Myocyte (in vitro differentiated cells): ENCODE measurements at places on chromosomes 11 and 22.
A peak's percentile ranks its signal among the peaks of the same experiment; 100 is the strongest.

GRCh38 chr11:84128840-84129239, 842.7 kb upstream of the CCDC90B start:
- DNase-seq = no peak

DNA sequence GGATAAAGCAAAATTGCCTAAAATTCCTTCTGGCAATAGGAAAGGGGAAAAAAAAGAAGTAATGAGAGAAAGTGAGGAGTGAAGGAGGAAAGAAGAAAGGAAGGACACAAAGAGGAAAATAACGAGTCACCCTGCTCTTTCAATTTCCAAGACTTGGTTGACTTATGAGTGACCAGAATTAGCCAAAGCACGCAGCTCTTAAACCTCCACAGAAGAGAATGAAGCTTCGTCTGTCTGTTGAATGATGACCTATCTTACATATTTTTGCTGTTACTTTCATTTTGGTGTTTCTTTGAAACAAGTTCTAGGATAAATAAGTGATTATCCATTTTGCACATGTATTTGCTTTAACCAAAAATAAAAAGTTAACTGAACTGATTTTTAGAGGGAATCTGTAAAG, 728 bp downstream of the MMP27 start:
- no peak for DNase-seq

DNA sequence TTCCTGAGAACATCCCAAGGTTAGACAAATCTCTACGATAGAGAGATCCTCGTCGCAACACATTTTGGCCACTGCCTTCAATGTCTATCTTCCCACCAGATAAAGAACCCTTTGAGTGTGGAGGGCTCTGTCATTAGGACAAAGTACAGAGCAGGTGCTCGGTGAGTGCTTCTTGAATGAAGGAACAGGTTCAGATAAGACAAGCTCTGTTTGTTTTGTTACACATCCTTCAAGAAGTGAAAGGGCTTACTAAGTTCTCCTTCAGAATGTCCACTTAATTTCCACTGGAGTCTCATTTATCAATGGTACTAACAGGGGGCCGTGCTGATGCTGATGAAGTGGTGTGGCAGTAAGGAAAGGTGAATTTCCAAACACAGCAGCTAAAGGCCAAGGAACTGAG, 89.4 kb downstream of the SYN3 start:
- no peak for DNase-seq

GRCh38 chr22:37276776-37277175, 5.5 kb upstream of the CYTH4 start:
- DNase-seq = no peak

DNA sequence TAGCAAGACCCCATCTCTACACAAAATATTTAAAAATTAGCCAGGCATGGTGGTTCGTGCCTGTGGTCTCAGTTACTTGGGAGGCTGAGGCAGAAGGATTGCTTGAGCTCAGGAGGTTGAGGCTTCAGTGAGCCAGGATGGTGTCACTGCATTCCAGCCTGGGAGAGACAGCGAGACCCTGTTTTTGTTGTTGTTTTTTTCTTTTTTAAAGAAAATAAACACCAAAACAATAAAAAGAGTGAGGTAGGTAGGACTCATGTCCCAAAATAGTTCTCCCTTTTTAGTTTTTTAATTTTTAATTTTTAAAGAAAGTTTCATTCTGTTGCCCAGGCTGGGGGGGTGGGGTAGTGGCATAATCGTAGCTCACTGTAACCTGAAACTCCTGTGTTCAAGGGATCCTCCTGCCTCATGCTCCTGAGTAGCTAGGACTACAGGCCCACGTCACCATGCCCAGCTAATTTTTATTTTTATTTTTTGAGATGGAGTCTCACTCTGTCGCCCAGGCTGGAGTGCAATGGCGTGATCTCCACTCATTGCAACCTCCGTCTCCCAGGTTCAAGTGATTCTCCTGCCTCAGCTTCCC, 25.5 kb upstream of the MALAT1 start:
- no peak for DNase-seq

DNA sequence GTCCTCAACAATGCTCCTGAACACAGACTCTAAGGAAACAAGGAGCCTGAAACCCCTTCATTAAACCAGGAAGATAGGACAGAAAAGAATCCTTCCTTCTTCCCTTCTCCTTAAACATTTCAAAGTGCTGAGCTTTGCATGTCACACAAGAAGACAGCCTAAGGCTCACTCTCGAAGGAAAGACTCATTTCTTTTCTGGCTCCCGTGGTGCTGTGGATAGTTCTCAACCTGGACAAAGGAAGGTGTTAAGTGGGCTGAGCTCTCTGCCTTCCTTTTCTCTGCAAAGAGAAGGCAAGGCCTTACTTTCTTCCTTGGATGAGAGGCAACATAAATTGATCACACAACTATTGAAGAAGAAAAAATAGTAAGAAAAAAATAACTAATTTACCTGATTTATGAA, 452.4 kb upstream of the DDI1 start:
- no peak for DNase-seq

DNA sequence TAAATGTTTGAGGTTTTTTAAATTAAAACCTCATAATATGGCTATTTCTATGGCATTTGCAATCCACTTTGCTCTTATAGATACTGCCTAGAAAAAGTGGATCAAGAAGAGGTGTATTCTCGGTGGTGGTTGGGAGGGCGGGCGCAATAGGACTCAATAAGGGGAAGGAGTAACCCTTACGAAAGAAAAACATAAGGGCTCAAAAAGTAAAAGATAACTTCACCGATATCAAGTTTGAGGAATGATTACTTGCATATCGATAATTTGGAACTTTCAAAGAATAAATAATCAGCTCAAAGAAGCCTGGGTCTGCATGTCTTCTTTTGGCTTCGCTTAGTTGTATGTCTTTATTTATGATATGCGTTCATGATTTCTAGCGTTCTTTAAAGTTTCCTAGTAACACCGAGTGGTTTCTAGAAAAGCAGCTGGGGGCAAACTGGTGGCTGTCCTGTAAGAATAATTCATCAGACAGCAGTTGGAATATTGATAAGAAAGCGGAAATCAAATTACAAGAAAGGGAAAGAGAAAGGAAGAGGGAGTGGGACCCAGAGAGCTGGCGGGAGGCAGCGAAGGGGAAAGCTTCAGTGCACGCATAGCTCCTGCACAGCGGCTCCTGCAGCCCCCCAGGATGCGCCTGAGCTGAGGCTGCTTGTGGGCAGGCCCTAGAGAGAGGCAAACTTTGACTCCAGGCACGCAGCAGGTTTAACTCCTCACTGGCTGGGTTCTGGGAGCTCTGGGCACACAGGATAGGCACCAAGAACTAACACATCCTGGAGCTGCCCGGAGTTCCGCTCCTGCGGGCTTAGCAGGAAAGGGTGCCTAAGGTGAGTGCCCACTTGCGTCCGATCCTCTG, 9.1 kb upstream of the FLI1 start:
- DNase-seq = no peak

DNA sequence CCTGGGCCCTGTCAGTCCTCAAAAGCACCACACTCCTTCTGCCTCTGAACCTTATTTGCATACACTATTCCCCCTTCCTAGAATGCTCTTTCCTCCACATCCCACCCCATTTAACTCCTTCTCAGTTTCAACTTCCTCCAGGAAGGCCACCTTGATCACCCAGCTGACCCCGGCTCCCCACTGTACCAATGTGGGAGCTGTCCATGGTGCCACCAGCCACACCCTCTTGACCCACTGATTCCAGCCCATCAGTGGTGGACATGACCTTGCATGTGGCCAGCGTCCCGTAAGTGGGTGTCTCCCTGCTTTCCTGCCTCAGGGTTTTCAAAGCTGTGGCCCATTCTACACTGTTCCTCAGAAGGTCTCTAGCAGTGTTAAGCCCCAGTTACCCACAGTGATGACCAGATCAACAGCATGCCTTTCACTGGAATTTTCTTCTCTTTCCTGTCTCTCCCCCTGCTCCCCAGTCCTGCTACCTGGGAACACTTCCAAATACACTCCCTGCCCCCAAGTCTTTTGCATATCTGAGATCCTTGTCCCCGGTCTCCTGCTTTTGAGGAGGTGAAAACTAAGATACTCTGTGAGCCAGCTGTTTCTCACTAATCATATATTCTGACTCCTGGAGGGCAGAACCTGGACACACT, 346.6 kb downstream of the MN1 start:
- DNase-seq = no peak

DNA sequence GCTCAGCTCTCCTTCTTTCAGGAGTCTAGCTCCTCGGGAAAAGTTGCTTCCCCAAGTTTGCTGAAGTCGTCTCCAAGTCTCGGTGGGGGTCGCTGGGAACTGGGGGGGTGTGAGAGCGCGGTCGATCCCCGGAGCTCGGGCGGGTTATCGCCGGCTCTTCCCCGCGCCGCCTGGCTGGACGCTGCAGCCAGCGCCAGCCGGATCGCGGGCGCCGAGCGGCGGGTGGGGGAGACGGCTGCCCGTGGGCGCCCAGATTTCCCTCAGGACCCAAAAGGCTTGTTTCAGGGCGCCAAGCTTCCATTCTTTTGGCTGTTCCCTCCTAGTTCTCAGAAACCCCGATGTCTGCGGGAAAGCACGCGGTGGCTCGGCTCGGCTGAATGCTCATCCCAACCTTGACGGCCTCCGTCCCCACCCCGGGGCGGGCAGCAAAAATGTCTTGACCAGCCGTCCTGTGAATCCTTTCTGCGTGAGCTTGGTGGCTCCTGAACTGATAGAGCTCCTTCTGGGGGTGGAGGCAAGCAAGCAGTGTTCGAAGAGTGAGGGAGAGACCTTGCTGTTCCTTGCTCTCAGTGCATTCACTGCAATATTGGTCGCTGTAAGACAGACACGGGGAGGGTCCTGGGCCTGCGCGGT, 1.7 kb downstream of the ZBTB16 start:
- peak; percentile 55 for DNase-seq

- DNase-seq = peak; percentile 63
Observed at GRCh38 chr11:1652771-1653540, 23.4 kb downstream of the KRTAP5-5 start.

- DNase-seq = no peak
Observed at GRCh38 chr11:126740846-126741245, 259.7 kb downstream of the KIRREL3 start.

GRCh38 chr22:46241396-46242007, 8.6 kb downstream of the CDPF1 start:
- DNase-seq = no peak

GRCh38 chr11:112911124-112911523, 50.1 kb upstream of the NCAM1 start:
- DNase-seq = no peak

DNA sequence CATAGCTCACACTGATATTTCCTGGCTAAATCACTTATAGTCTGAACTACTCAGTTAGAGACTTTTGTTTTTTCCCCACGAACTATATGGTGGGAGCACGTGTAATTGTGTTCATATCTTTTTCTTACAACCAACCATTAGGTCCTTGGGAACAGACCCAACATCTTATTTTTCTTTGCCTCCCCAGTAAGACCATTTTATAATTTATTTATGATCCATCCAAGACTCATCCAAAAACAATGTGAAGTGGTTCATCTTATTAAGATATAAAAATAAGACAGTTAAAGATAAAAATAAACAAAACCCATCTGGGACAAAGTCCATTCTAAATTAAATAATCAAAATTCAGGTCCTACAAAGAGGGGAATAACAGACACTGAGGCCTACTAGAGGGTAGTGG, 90.8 kb downstream of the FAM168A start:
- DNase-seq = no peak

GRCh38 chr11:103294516-103294915, 185.3 kb downstream of the DYNC2H1 start:
- DNase-seq = peak; percentile 22

- DNase-seq = no peak
Observed at GRCh38 chr11:89612096-89612495, 98.0 kb upstream of the TRIM77 start.

- DNase-seq = peak; percentile 62
Observed at GRCh38 chr11:45233121-45233803, 52.9 kb downstream of the SYT13 start.

GRCh38 chr11:126468102-126468521, 112.6 kb downstream of the ST3GAL4 start:
- no peak for DNase-seq

DNA sequence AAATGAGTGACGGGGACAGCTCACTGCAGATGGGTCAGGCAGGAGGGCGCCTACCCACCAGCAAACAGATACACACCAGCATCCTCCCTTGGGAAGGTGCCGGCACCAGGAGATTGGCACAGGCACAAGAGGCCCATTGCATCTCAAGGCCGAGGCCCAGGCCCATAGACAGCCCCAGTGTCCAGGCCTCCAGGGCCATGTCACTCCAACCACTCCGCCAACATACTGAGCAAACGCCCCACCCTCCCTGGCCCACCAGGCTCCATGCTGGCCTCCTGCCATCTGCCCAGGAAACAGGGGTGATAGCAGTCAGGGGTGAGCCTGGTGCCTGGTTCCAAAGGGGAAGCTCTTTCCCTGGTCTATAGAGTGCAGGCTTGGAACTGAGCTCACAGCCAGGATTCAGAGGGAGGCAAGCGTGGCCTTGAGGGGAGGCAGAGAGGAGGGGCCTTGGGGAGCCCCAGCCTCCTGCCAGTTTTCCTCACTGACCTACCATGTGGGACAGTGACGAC, 34.7 kb downstream of the PISD start:
- DNase-seq = no peak

GRCh38 chr11:92554688-92555087, 330.1 kb downstream of the FAT3 start:
- DNase-seq = no peak

- no peak for DNase-seq
Observed at GRCh38 chr11:21037850-21038249, 368.5 kb downstream of the NELL1 start.
